ENCODE measurements at places on chromosomes 3 and 15. TPM values are rescaled to one million over a fixed set of nuclear protein-coding genes. Genes with fewer than 3 reads are reported as not detected.

DNA sequence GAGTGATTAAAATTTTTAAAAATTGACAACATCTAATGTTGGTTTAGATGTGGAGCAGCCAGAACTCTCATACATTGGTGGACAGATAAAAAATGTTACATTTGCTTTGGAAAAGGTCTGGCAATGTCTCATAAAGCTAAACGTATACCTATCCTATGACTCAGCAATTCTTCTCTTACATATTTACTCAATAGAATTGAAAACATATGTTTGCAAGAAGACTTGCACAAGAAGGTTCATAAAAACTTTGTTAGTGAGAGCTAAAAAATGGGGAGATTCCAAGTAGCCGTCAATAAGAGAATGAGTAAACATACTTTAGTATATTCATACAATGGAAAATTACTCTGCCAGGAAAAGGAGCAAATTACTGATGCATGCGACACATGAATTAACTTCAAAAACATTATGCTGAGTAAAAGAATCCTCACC lies 30.0 kb downstream of the MASP1 start:
- H3K4me1 ChIP-seq = no peaks in the 10 kb centered on the region
- H3K4me3 ChIP-seq = no peak overlapping the region
- DNase-seq = no peak
- H3K27me3 ChIP-seq = no peaks in the 10 kb centered on the region
- H3K36me3 ChIP-seq = no peaks in the 10 kb centered on the region
- H3K27ac ChIP-seq = no peak overlapping the region

- no peak for DNase-seq
- H3K4me1 ChIP-seq = no peaks in the 10 kb centered on the region
- H3K27me3 ChIP-seq = no peaks in the 10 kb centered on the region
- no peak overlapping the region for H3K4me3 ChIP-seq
- no peaks in the 10 kb centered on the region for H3K36me3 ChIP-seq
Observed at GRCh38 chr15:48478581-48478980, 147.4 kb downstream of the DUT start.

The SOX2 gene
- polyA plus RNA-seq = not detected

DNA sequence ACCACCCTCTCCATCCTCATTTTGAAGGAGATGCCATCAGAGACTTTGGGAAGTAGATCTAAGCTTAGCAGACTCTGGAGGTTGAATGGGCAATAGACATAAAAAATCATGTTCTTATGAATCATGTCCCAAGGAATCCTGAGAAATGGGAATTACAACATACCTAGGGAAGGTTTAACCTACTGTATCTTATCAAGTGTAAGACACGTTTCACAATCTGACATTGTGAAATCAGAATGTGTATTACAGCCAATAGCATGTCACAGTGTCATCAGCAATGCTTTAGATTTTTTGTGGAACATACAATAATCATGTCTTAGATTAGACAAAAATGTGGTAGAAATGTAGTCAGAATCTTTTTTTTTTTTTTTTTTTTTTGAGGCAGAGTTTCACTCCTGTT lies 332.4 kb upstream of the TLE3 start:
- H3K27ac ChIP-seq = no peak overlapping the region
- no peak overlapping the region for H3K4me3 ChIP-seq

GRCh38 chr3:111895071-111895470 lies 36.0 kb downstream of the PHLDB2 start:
- DNase-seq = peak; percentile 24
- no peak overlapping the region for H3K4me3 ChIP-seq
- no peaks in the 10 kb centered on the region for H3K27me3 ChIP-seq

GRCh38 chr3:140902791-140903190 lies 38.8 kb upstream of the SLC25A36 start:
- no peaks in the 10 kb centered on the region for H3K36me3 ChIP-seq
- H3K4me3 ChIP-seq = no peak overlapping the region
- no peak for DNase-seq
- H3K4me1 ChIP-seq = no peaks in the 10 kb centered on the region
- no peaks in the 10 kb centered on the region for H3K27me3 ChIP-seq

- no peak overlapping the region for H3K27ac ChIP-seq
- no peaks in the 10 kb centered on the region for H3K27me3 ChIP-seq
- no peaks in the 10 kb centered on the region for H3K36me3 ChIP-seq
- H3K4me1 ChIP-seq = no peaks in the 10 kb centered on the region
- no peak for DNase-seq
- no peak overlapping the region for H3K4me3 ChIP-seq
Observed at GRCh38 chr3:104974316-104974715, 392.4 kb upstream of the ALCAM start.

The ZCWPW2 gene
- 0.90 TPM for polyA plus RNA-seq

DNA sequence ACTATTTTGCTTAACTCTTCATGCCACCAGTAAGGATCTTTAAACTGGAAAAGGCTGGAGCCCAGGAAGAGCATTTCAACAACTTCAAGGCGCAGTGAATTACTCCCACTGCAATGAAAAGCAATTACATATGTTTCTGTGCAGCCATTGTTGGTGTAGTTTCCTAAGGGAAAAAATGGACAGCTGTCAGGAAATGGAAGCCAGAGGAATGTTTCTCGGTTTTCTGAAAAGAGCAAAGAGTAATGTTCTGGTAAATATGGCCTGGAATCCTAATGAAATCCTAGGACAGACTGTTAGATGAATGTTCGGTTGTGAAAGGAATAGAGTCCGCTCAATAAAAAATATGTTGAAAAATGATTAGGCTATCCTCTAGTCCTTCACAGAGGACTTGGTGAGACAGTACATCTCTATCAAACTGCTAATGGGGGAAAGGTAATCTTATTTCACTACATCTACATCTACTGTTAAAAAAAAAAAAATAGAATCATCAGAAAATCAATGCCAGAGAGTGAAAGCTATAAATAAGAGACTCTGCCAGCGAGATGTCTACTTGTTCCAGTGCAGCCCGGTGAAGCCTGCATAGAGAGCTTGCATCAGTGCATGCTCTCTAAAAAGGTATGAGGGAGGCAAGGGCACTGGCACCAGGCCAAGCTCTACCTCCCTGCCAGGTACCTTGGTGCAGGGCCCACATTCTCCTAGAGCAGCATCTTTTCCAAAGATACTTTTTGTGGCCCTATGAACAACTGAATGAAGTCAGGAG lies 68.2 kb upstream of the TJP1 start:
- H3K27ac ChIP-seq = no peak overlapping the region
- no peaks in the 10 kb centered on the region for H3K27me3 ChIP-seq
- H3K36me3 ChIP-seq = no peaks in the 10 kb centered on the region

DNA sequence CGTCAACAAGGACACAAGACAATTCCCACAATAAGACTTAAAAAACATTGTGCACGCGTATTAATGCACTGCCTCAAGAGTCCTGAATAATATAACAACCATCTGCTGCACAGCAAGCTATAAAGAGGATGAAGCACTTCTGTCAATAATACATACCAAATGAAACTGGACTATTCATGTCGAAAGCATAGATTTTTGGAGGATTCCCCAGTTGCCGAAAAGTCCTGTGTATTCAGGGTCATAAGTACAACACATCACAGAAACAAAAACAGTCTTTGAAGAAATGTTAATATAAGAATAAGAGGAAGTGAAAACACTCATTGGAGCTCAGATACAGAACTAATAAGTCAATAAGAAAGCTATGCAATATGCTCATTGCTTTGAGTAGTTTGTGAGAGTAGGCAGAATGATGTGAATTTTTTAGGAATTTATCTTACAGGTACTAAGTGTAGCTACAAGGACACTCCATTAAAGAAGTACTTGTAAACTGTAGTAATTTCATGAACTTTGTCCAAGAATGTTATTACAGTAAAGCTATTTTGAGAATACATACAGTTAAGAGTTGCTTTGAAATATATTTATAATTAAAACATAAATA lies 31.6 kb downstream of the CBLB start:
- H3K27ac ChIP-seq = peak overlapping the region; percentile 8
- no peaks in the 10 kb centered on the region for H3K36me3 ChIP-seq
- H3K27me3 ChIP-seq = no peaks in the 10 kb centered on the region
- no peak for DNase-seq

DNA sequence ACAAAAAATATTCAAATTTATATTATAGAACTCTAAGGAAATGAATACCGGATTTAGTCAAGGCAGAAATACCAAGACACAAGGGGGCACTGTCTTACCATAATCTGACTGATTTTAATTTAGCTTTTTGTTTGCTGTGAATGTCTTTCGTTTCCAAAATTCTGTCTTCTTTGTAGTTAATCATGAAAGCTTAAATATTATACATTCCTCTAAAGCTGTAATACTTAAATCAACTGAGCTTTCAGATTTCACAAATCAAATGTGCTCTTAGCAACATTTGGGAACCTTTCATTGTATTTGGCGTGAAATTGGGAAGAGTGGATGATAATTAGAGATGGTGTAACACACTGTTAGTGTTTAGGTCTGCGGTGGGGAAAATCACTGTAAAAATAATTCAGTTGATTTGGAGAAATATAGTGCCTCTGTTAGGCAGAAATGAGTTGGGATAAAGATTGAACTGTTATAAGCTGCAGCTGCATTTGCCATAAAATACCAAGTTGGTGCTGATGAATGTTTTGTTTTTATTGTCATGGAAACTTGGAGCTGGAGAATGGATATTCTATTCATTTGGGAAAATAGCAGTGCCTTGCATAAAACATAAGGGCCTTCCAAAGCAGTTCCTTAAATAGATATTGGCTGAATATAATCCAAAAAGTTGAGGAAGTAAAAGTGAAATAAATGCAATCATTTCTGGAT lies 228.2 kb downstream of the TCF12 start:
- H3K4me3 ChIP-seq = no peak overlapping the region
- DNase-seq = peak; percentile 54
- no peaks in the 10 kb centered on the region for H3K27me3 ChIP-seq
- H3K36me3 ChIP-seq = peaks cover 7% of the 10 kb centered on the region
- no peak overlapping the region for H3K27ac ChIP-seq

The SLC22A13 gene
- 0.15 TPM for polyA plus RNA-seq

GRCh38 chr15:36601497-36601932 lies 22.1 kb downstream of the CDIN1 start:
- no peaks in the 10 kb centered on the region for H3K27me3 ChIP-seq
- no peaks in the 10 kb centered on the region for H3K36me3 ChIP-seq
- no peak for DNase-seq
- H3K4me1 ChIP-seq = no peaks in the 10 kb centered on the region
- H3K4me3 ChIP-seq = no peak overlapping the region

The LRRIQ4 gene
- 0.13 TPM for polyA plus RNA-seq

The SQOR gene
- 78.1 TPM for polyA plus RNA-seq

The KBTBD13 gene
- 0.03 TPM for polyA plus RNA-seq

The ACAP2 gene
- polyA plus RNA-seq = 9.7 TPM

- no peak overlapping the region for H3K27ac ChIP-seq
- no peak overlapping the region for H3K4me3 ChIP-seq
- no peaks in the 10 kb centered on the region for H3K36me3 ChIP-seq
- H3K4me1 ChIP-seq = no peaks in the 10 kb centered on the region
- H3K27me3 ChIP-seq = peaks cover 4% of the 10 kb centered on the region
Observed at GRCh38 chr15:81103857-81104256, 30.2 kb upstream of the CFAP161 start.

The SLC27A2 gene
- 4.3 TPM for polyA plus RNA-seq

- peaks cover 22% of the 10 kb centered on the region for H3K4me1 ChIP-seq
- H3K27ac ChIP-seq = no peak overlapping the region
- H3K4me3 ChIP-seq = peak overlapping the region; percentile 7
- no peak for DNase-seq
- H3K27me3 ChIP-seq = no peaks in the 10 kb centered on the region
Observed at GRCh38 chr15:84983711-84984110, 2.1 kb downstream of the PDE8A start.

GRCh38 chr3:128151758-128152274 lies 1.5 kb upstream of the EEFSEC start:
- peaks cover 14% of the 10 kb centered on the region for H3K4me1 ChIP-seq
- DNase-seq = peak; percentile 62
- no peaks in the 10 kb centered on the region for H3K27me3 ChIP-seq
- no peak overlapping the region for H3K27ac ChIP-seq
- peaks cover 4% of the 10 kb centered on the region for H3K36me3 ChIP-seq

DNA sequence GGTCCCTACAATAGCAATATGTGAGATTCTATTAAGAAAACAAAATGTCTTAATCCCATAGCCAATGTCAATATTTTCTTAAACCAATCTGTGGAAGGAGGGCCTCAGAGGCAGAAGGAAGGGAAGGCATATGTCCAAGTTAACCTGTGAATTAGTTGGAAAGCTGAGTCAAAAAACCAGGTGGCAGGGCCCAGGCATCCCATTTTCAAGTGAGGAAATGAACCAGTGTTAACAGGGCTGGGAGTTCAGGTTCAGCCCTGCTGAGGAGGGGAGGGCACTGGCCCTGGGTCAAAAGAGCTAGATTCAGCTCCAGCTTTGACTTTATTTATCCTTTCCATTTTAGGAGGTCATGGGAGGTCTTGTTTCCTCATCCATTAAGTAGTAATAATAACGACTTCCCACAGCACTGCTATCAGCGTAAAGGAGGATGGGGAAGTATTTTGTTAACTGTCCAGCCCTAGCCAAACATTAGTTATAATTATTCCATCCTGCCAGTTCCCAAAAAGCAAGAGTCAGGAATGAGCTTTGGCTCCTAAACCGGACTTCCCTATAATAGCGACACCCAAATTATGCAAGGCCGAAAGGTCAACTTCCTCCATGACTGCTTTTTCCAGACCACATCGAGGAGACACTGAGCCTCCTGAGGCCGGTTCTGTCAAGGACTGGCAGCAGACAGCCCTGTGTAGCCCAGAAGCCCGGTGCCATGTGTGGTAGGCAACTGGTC lies 3.2 kb downstream of the MASP1 start:
- no peaks in the 10 kb centered on the region for H3K4me1 ChIP-seq
- no peaks in the 10 kb centered on the region for H3K36me3 ChIP-seq

GRCh38 chr15:62706317-62706716 lies 336.2 kb upstream of the TPM1 start:
- no peak overlapping the region for H3K27ac ChIP-seq
- H3K27me3 ChIP-seq = no peaks in the 10 kb centered on the region
- DNase-seq = no peak
- H3K4me3 ChIP-seq = no peak overlapping the region
- no peaks in the 10 kb centered on the region for H3K4me1 ChIP-seq

- H3K4me3 ChIP-seq = no peak overlapping the region
- H3K36me3 ChIP-seq = peaks cover 54% of the 10 kb centered on the region
- no peak overlapping the region for H3K27ac ChIP-seq
Observed at GRCh38 chr15:40095371-40096093, 13.1 kb downstream of the BMF start.

DNA sequence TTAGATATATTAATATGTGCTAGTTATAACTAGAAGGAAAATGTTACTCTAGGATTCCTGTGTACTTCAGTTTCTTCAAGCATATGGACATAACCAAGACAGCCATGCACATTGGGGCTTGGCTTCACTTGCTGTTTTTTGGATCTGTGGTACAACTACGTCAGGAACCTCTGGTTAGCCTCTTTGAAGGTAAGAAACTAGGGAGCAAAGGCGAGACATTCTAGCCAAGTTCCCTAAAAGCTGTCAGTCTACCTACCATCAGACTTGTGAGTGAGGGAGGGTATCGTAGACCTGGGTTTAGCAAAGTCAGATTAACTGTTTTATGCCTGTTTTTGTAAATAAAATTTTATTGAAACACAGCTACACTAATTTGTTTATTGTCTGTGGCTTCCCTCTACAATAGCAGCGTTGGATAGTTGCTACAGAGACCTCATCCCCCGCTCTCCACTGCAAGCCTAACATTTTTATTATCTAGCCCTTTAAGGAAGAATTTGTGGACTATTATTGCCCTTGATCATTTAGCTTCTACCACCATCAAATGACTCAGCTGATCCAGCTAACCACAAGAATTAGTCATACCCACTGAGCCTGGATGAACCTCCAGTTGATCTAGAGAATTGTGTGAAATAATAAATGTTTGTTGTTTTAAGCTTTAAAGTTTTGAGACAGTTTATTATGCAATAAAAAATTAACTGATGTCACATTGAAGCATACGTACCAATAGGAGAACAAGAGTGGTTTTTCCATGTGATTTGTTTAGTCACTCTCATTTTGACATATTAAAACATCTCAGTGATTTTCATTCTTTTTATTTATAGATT lies 58.1 kb downstream of the RSRC1 start:
- no peak overlapping the region for H3K27ac ChIP-seq
- peaks cover 2% of the 10 kb centered on the region for H3K36me3 ChIP-seq
- DNase-seq = peak; percentile 1
- no peak overlapping the region for H3K4me3 ChIP-seq
- H3K4me1 ChIP-seq = no peaks in the 10 kb centered on the region
